Neuronal stem cell (in vitro differentiated cells): ENCODE measurements at places on chromosomes 12 and 14.

GRCh38 chr12:108833757-108834472, 23.5 kb downstream of the SSH1 start:
- no peak for DNase-seq

DNA sequence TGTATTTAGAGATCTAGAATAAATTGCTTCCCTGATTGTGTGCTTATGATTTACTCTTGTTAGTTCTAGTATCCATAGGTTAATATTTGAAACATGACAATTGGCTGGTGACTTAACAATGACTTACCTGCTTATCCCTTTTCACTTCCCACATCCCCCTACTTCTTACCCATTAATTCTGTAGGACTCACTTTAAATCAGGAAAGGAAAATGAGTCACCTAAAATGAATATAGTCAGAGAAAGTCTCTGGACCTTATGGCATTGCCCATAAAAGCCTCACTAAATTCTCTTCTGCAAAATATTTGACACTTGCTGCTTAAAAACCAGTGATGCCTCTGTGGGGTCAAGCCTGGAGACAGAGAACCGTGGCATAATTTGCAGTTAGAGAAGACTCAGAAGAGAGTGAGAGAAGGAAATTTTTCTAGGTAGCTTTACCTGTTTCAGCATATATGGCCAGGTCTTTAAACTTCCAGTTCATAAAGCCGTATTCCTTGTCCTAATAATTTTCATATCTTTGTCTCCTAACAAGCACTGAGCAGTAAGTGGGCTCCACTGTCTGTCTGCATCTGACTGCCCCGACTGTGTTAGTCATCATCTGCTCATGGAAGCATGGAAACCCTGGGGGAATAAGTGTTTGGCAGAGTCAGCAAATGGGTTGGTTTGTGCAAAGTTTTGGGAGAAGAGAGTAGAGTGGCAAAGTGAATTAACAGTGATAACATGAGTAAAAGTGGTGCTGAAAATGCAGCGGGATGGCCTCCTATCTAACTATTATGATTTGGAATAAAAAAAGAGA, 294.4 kb downstream of the AKAP6 start:
- DNase-seq, result no peak

GRCh38 chr12:55607821-55608594, 28.7 kb upstream of the OR10P1 start:
- no peak for DNase-seq

DNA sequence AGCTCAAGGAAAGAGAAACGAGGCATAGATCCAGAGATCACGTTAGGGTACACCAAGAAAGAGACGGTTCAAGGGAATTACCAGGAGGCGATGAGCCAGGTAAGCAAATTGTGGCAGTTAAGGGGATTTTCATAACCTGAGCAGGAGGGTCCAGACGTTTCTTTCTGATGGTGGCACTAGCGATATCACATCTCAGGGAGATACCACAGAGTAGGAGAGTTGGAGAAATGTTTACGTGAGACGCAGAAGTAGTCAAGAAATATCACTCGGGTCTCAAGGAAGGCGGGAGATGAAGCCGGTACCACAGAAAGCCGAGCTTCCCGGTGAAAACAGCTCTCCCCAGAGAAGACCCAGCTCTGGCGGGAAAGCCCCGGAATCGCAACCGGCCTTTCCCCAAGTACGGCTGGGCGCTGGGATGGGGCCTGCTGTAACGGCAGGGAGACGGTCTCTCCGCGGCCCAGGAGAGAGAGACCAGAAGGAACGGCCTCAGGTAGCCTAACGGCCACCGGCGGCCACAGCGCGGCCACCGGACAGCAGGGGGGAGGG, 485 bp downstream of the SENP1 start:
- no peak for DNase-seq

GRCh38 chr14:52351233-52352060, 37.3 kb downstream of the PTGER2 start:
- no peak for DNase-seq

GRCh38 chr12:68180792-68181744, 21.5 kb upstream of the IFNG start:
- DNase-seq, result no peak

DNA sequence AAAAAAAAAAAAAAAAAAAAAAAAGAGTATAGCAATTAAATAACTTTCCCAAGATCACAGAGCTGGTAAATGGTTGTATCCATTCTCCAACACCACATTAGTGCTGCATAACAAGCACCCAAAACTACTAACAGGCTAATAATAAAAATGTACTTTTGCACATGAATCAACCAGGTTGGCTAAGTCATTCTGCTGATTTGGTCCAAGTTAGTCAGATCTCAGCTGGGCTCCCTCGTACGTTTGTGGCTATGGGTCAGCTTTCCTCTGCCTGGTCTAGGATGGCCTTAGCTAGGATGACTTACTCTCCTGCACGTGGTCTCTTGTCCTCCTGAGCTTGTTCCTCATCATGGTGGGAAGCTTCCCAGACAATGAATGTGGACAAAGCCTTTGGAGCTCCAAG, 7.9 kb upstream of the PLEKHG6 start:
- no peak for DNase-seq

- DNase-seq, result no peak
Measured at GRCh38 chr12:119052001-119052400, 70.7 kb downstream of the SRRM4 start.

GRCh38 chr12:24854908-24855307, 94.0 kb downstream of the BCAT1 start:
- DNase-seq, result no peak

DNA sequence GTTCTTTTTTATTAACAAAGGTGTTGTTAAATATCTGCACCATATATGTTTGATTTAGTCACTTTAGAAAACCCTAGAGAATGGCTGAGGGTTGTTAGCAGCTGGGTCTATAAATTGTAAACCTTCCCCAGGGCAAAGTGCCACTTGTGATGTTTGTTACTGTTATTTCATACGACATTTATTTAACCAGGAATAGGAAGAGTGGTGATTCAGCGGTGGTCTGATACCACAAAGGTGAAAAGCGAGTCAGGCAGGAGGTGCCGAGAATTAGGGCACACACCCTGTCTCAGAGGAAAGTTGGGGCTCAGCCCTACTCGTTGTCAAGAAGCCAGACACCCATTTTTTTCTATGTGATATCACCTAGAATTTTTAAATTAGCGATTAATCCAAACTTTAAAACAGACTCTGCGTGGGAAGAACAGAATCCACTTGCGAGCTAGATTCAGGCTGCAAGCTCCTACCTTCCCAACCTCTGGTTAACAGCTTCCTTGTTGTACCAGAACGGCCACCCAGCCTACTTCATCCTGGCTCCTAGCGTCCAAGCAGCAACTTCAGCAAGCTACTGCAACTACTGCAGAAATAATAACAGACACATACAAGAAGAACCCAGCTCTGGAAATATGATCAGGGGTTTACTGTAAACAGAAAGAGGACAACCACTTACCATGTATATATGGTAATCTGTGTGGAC, 126.7 kb downstream of the TMEM132D start:
- no peak for DNase-seq

DNA sequence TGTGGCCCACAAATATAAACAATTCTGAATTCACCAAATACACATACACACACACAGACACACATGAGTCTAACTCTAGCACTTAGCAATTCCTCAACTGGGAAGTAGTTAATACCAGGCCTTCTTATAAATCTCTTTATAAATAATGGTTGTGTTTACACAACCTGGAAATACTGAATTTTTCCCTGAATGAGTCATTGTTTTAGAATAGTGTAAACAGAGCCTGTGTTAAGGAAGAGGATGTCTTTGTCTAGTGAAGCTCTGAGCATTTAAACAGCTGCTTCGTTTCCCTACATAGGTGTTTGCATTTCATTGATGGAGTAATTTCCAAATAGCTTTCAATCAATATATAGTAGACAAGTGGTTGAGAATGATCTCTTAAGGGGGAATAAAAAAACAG, 218.8 kb downstream of the BTG1 start:
- no peak for DNase-seq

- no peak for DNase-seq
Measured at GRCh38 chr12:124024263-124024678, 51.3 kb downstream of the ZNF664 start.

- DNase-seq, result no peak
Measured at GRCh38 chr14:71467361-71467811, 464.8 kb upstream of the RGS6 start.

DNA sequence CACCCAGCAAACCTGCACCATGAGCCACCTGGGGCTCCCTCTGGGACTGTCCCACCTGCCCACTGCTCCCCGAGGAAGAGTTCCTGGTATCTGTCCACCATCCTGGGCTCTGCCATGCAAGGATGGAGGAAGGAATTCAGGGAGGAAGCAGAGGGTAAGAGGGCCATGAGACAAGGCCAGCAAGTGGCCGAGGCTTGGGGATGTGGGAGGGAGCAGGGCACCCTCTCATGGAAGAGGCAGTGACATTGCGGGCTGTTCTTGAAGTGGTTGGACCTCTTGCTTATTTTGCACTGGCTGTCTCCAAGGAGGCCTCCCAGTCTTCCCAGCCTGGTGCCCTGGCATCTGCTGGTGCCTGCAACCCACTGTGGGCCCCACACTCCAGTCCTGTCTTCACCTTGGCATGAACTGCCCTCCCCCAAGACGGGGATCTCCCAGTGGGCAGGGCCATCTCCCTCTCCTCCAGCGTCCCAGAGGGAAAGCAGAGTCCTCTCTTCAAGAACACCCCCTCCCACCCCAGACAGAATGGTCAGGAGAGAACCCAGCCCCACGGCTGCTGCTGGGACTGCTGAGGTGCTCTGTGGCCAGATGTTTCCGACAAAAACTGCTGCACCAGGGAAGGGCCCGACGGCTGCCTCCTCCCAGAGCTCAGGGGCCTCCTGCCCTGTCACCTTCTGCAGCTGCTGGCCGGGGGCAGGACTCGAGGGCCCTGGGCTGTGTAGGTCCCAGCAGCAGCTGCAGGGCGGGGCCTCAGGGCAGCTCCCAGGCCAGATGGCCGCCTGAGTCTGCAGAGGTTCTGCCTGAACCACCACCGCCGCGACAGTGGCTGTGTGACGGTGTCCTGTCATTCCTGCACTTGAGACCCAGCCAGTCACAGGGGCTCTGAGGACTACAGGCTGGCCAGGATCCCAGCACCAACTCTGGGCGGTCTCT, 1.8 kb upstream of the AKT1 start:
- DNase-seq, result no peak

DNA sequence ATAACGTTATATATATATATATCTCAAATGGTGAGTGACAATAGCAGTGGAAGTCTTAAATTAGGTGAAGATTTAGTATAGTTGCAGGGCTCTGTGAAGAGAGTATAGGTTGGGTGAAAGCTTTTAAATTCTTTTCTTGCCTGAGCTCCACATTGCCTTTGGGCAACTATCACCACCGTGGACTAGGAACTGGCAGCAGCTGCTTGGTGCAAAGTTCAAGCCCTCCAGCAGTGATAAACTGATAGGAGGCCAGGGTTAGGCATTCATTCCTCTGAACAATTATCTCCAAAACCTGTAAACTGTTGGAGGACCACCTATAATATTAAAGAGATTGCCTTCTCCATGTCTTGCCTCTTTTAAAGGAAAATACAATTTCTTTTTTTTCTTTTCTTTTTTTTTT, 91.2 kb upstream of the ATXN7L3B start:
- DNase-seq, result no peak

GRCh38 chr14:73787486-73788316, 63.9 kb upstream of the PTGR2 start:
- DNase-seq, result no peak

- DNase-seq, result peak; percentile 12
Measured at GRCh38 chr12:65779091-65779642, 45.1 kb upstream of the HMGA2 start.

- DNase-seq, result no peak
Measured at GRCh38 chr12:56996793-56997545, 9.4 kb downstream of the ZBTB39 start.

GRCh38 chr12:78645956-78646355, 218.6 kb upstream of the SYT1 start:
- no peak for DNase-seq

- no peak for DNase-seq
Measured at GRCh38 chr12:70692681-70693288, 55.6 kb upstream of the PTPRB start.

DNA sequence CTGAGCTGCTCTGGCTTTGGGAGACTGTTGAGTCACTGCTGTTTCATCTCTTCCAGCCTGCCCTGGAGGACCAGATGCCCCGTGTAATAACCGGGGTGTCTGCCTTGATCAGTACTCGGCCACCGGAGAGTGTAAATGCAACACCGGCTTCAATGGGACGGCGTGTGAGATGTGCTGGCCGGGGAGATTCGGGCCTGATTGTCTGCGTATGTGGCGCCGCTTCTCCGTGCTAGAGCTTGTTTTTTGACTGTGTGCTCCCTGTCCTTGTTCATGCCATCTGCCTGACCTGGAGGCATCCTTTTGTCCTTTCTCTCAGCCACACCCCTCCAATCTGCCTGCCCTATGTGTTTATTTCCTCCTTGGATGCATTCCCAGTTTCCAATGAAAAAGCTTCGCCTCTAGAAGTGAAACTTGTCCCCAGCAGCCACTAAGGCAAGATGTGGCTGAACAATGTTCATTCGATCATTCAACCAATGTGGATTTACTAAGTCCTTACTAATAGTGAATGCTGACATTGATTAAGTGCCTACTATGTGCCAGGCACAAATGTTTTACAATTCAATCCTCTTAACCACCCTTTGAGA, 98.6 kb downstream of the NT5DC3 start:
- DNase-seq, result no peak

DNA sequence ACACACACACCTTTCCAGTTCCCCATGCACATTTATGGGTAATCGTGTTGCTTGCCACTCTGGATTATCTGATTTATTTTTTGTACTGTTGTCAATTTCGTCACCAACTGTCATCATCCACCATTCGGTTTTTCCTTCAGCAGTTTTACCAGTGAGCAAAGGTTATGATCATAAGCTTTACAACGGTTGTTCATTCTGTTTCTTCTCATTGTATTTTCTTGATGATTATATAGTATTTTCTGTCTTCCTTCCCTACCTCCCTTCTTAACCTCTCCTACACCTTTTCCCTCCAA, 680 bp downstream of the NECAP1 start:
- no peak for DNase-seq

DNA sequence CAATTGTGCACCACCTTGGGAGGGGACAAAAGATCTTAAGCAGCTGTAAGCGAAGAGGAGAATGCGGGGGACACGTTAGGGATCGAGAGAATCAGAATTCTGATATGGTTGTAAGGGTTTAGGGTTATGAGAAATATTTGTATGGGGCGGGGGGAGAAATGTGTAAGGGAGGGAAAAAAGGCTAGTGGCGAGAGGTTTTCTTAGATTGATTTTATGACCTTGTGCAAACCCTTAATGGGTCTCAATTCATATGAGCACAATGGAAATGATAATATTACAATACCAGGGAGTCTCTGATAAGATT, 396 bp downstream of the NDUFA9 start:
- DNase-seq, result no peak

DNA sequence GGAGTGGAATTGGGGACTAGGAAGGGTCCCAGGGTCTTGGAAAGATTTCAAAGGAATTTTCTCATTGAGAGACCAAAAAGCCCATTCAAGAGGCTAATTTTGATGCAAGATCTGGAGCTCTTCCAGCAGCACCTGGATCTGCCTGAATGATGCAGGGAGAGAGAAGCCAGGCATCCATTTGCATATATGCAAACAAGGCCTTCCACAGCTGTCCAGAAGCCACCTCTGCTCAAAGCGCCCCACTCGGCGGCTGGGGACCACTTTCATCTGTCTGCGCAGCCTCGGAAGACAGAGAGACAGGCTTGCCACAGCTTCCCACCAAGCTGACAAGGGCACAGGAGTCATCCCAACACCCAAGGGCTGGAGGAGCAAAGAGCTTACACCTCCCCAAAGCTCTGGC, 295.6 kb downstream of the DPF3 start:
- DNase-seq, result no peak
